Activated CD4-positive, alpha-beta memory T cell treated with anti-CD3 and anti-CD28 coated beads, Interleukin-2, amount 10 ng/mL, durations not matched to agents 7 days and 5 days (primary cell): ENCODE measurements at places on chromosomes 1 and 21.

DNA sequence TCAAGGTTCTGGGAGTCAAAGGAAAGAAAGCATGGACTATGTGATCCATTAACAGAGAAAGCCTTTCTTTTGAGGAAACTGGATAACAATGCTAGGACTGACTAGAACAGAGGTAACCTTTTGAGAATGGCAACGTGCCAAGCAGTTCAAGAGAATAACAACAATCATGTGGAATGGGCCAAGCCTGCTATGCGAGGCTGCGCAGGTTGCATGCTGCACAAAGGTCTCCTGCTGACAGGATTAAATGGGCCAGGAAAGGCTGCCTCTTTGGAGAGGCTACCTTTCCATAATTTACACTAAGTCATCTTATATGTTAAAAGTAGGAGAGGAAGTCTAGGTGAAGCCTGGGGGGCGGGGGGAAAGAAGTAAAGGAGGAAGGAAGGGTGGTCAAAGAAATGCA, 5.8 kb downstream of the PCNX2 start:
- DNase-seq, result no peak
- no peak overlapping the region for H3K4me3 ChIP-seq
- H3K36me3 ChIP-seq, result peaks cover 48% of the 10 kb centered on the region
- H3K27me3 ChIP-seq, result no peaks in the 10 kb centered on the region
- no peak overlapping the region for H3K27ac ChIP-seq
- peaks cover 20% of the 10 kb centered on the region for H3K4me1 ChIP-seq

DNA sequence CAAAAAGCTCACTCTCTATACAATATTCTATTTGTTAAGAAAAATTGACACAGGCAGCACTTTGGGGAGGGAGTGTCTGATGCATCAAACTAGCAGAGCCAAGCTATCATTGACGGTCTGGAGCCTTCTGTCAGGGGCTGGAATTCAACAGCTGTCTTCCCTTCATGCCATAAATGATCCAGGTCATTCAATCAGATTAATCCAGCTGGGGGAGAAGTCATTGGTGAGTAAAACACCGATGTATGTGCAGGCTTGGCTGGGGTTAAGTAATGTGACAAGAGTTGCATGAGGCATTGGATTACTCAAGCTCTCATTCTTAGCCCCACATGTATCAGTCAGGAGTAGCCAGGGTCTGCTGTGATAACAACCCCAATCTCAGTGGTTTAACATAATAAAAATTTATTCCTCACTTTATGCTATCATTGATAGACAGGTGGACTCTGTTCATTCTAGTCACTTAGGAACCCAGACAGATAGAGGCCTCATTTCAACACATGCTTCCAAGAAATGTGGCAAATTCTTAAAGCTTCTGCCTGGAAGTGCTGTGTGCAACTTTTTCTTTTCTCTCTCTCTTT, 118.1 kb upstream of the GADD45A start:
- H3K27me3 ChIP-seq, result no peaks in the 10 kb centered on the region
- DNase-seq, result no peak
- no peak overlapping the region for H3K4me3 ChIP-seq
- no peaks in the 10 kb centered on the region for H3K36me3 ChIP-seq

DNA sequence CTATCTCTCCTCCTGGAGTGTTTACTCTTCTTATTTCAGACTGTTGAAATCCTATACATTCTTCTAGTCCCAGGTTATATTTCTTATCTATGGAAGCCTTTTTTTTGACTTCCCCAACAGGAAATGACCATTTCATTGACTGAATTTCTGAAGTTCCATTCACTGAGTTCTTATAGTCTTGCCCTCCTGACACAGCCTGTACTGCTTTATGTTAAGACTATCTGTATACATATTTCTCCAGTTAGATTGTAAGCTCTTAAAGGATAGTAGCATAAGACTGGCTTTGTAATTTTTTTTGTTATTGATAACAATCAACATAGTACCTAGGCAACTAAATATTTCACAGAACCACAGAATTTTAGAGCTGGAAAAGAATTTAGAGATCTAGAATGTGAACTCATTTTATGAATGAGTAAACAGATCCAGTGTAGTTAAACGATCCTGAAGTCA, 14.9 kb upstream of the MACF1 start:
- DNase-seq, result no peak
- peak overlapping the region; percentile 37 for H3K27ac ChIP-seq
- peaks cover 86% of the 10 kb centered on the region for H3K4me1 ChIP-seq
- no peaks in the 10 kb centered on the region for H3K27me3 ChIP-seq

DNA sequence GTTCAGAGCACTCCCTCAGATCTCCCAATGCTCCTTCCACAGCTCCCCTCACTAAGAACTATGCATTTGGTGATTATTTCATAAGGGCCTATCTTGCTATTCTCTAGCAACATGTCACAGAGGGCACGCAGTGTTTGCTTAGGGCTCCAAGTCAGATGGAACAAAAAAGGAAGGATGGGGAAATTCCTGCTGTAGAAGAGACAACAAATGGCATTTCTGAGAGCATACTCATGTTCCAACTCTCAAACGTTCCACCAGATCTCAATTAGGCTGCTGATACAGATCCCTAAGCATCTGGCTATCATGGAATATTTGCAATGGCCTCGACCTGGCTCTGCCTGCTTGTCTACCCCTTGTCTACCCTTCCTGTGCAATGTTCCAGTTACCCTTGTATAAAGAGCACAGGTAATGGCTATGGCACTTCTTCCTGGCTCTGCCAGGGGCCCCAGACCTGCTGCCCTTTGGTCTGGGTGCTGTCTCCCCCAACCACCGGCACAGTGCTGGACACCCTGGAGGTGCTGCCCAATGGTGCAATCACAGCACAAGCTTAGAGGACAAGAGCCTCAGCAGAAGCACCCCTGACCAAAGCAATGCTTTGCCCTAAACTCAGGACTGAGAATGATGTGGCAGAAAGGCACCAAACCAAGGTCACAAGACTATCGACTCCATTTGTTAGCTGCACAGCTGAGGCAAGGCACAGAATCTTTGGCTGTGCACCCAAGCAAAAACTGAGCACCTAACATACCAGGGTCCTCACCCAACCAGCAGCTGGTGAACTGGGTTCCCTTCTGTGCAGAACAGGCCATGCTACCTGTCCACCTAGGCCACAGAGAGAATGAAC, 3.6 kb downstream of the PARP1 start:
- no peaks in the 10 kb centered on the region for H3K27me3 ChIP-seq
- DNase-seq, result no peak
- H3K27ac ChIP-seq, result no peak overlapping the region
- H3K4me3 ChIP-seq, result no peak overlapping the region
- H3K36me3 ChIP-seq, result peaks cover 49% of the 10 kb centered on the region

DNA sequence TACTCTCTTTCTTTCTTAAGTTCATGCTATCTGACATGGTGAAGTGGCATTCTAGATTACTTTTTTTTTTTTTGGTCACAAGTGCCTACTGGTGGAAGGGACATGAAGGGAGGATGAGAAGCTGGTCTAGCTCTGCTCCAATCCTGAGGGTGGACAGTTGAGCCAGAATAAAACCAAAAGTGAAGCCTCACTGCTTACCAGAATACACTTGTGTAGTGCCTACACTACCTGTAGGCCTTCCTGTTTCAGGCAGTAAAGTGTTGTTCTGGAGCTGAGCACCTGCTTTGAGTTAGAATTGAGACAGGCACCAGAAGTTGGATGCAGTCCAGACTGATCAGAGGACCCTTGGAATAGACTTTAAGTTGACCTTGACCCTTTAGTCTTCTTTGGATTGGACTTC, 40.4 kb upstream of the APOBEC4 start:
- H3K27me3 ChIP-seq, result no peaks in the 10 kb centered on the region
- H3K4me3 ChIP-seq, result no peak overlapping the region
- peaks cover 2% of the 10 kb centered on the region for H3K4me1 ChIP-seq
- H3K36me3 ChIP-seq, result no peaks in the 10 kb centered on the region
- DNase-seq, result no peak

DNA sequence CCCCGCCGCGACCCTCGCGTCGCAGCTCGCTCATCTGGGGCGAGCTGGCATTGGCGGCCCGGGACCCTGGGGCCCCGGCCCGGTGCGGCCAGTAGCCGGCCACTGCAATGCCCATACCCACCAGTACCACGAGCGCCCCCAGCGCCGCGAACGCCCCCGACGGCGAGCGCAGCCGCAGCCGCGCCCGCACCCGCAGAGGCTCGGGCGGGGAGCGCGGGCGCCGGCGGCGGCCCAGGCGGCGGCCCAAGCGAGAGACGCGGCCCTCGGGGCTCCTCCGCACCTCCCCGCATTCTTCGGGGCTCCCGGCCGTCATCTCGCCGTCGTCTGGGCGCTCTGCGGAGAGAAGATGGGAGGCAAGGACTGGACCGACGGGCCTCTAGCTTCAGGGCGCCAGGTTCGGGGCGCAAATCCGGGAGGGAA, 2.2 kb downstream of the TMEM200B start:
- H3K4me3 ChIP-seq, result no peak overlapping the region
- DNase-seq, result no peak
- H3K36me3 ChIP-seq, result peaks cover 12% of the 10 kb centered on the region
- peaks cover 14% of the 10 kb centered on the region for H3K4me1 ChIP-seq
- H3K27me3 ChIP-seq, result peaks cover 36% of the 10 kb centered on the region

- H3K27me3 ChIP-seq, result no peaks in the 10 kb centered on the region
- no peaks in the 10 kb centered on the region for H3K4me1 ChIP-seq
- no peak overlapping the region for H3K4me3 ChIP-seq
- peaks cover 36% of the 10 kb centered on the region for H3K36me3 ChIP-seq
- DNase-seq, result no peak
Measured at GRCh38 chr1:51829058-51829457, 49.5 kb downstream of the NRDC start.

DNA sequence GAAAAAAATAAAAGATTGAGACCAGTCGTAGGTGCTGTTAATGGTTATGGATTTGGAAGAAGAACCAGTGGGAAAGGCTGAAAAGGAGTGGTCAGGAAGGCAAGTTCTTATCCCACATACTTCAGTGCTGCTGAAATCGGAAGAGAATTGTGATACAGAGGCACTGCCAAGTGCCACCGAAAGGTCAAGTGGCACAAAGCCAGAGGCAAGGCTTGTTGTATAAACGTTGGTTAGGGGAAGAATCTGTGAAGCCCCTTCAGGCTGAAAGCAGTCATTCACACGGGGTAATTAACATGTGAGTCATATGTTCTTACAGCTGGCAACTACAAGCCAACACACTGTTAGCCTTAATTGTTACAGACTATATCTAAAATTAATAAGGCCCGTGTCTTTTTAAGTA, 48.8 kb downstream of the ZBTB40 start:
- no peak overlapping the region for H3K4me3 ChIP-seq
- no peaks in the 10 kb centered on the region for H3K36me3 ChIP-seq
- H3K27me3 ChIP-seq, result no peaks in the 10 kb centered on the region
- DNase-seq, result no peak
- H3K27ac ChIP-seq, result no peak overlapping the region

DNA sequence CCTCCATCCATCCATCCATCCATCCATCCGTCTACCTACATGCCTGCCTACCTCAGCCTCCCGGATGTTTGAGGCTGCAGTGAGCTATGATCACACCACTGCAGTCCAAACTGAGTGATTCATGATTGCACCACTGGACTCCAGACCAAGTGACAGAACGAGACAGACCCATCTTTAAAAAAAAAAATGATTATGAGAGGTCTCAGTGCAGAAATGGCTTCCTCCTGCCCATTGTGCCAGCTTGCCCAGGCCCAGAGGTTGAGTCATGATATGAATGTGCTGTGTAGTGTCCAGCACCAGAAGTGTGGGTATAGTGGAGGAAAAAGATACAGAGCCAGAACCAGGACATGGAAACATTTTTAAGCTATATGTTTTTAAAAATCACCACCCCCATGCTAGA, 149.9 kb downstream of the KIF26B start:
- no peak for DNase-seq
- no peak overlapping the region for H3K4me3 ChIP-seq
- H3K27me3 ChIP-seq, result no peaks in the 10 kb centered on the region
- no peaks in the 10 kb centered on the region for H3K4me1 ChIP-seq
- no peak overlapping the region for H3K27ac ChIP-seq

- no peaks in the 10 kb centered on the region for H3K36me3 ChIP-seq
- H3K4me1 ChIP-seq, result peaks cover 4% of the 10 kb centered on the region
- no peaks in the 10 kb centered on the region for H3K27me3 ChIP-seq
- H3K27ac ChIP-seq, result no peak overlapping the region
- H3K4me3 ChIP-seq, result no peak overlapping the region
Measured at GRCh38 chr1:198575798-198576641, 35.5 kb upstream of the ATP6V1G3 start.

DNA sequence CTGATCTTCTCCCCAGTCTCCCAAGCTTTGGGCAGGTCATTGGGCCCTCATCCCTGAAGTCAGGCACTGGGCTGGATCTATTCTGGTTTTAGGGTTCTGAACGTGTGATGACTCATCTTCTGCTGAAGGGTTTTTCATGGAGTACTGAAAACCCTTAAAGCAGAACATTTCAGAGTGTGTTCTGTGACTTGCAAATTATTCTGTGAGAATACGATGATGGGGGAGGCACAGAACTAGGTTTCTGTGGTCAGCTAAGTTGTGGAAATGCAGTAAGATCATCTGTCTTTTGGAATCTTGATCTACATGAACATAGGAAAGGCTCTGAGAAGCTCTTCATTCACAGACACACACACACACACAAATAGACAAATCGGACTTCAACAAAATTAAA, 46.2 kb downstream of the NAV1 start:
- peaks cover 15% of the 10 kb centered on the region for H3K27me3 ChIP-seq
- H3K4me3 ChIP-seq, result no peak overlapping the region
- no peak overlapping the region for H3K27ac ChIP-seq

- no peaks in the 10 kb centered on the region for H3K36me3 ChIP-seq
- no peak overlapping the region for H3K4me3 ChIP-seq
- H3K4me1 ChIP-seq, result peaks cover 18% of the 10 kb centered on the region
- peak overlapping the region; percentile 36 for H3K27ac ChIP-seq
- H3K27me3 ChIP-seq, result no peaks in the 10 kb centered on the region
Measured at GRCh38 chr1:185373813-185374529, 56.9 kb upstream of the IVNS1ABP start.

DNA sequence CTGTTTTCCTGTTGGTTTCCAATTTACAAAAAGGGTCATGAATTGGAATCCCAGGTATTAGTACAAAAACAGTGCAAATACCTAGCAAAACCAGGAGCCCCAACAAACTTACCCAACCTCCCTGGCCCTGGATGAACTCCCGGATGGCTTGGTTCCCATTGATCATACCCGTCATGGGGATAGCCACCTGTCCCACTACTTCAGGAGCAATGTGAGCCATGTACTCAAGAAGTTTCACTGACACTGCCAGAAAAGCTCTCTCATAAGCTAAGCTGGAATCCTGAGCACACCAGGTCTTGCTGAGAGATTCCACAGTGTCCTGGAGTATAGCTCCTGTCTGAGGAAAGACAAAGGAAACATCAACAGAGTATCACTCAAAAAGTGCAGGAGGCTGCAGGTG, 5.7 kb downstream of the BCL2L15 start:
- H3K27ac ChIP-seq, result no peak overlapping the region
- no peak overlapping the region for H3K4me3 ChIP-seq
- H3K27me3 ChIP-seq, result no peaks in the 10 kb centered on the region

- H3K4me3 ChIP-seq, result no peak overlapping the region
- H3K27me3 ChIP-seq, result peaks cover 1% of the 10 kb centered on the region
- no peaks in the 10 kb centered on the region for H3K4me1 ChIP-seq
- H3K27ac ChIP-seq, result no peak overlapping the region
- H3K36me3 ChIP-seq, result no peaks in the 10 kb centered on the region
Measured at GRCh38 chr1:48572646-48573258, 100.7 kb upstream of the SPATA6 start.
